ENCODE measurements at places on chromosomes 4 and X. TPM values are rescaled to one million over a fixed set of nuclear protein-coding genes. Genes with fewer than 3 reads are reported as not detected.

DNA sequence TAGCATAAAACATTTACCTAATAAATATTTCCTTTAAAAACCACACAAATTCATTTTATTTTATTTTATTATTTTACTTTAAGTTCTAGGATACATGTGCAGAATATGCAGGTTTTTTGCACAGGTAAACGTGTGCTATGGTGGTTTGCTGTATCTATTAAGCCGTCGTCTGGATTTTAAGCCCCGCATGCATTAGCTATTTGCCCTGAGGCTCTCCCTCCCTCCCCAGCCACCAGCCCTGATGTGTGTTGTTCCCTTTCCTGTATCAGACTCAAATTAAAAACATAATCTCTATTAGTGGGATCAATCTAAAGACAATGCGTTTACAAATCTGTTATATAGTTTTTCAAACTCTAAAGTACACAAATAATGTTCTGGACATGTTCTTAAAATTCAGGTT is 1.2 kb upstream of the HTN3 start:
- H3K27ac ChIP-seq: no peak overlapping the region
- no peaks in the 10 kb centered on the region for H3K36me3 ChIP-seq
- no peak for DNase-seq
- H3K4me3 ChIP-seq: no peak overlapping the region

GRCh38 chr4:146548443-146548842 is 26.7 kb upstream of the SLC10A7 start:
- H3K36me3 ChIP-seq: no peaks in the 10 kb centered on the region
- H3K4me3 ChIP-seq: no peak overlapping the region
- DNase-seq: no peak
- peaks cover 13% of the 10 kb centered on the region for H3K27me3 ChIP-seq
- H3K27ac ChIP-seq: no peak overlapping the region

The FAM9B gene
- total RNA-seq: not detected

DNA sequence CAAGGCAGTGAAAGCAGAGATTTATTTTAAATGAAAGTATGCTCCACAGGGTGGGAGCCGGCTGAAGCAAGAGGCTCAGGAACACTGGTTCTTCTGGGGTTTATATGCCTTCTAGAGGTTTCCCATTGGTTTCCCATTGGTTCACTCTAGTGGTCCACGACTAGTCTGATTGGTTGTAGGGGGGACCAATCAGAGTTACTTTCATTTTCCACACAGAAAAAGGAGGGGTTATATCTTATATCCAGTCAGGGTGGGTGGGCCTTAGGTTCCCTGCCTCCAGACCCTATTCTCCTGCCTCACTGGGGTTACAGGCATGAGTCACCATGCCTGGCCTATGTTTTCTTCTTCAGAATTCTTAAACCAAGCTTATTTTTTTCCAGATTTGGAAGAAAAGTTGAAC is 101.6 kb downstream of the KLHL8 start:
- peak overlapping the region; percentile 59 for H3K27ac ChIP-seq
- no peak overlapping the region for H3K4me3 ChIP-seq
- peaks cover 22% of the 10 kb centered on the region for H3K4me1 ChIP-seq
- H3K36me3 ChIP-seq: peaks cover 21% of the 10 kb centered on the region

DNA sequence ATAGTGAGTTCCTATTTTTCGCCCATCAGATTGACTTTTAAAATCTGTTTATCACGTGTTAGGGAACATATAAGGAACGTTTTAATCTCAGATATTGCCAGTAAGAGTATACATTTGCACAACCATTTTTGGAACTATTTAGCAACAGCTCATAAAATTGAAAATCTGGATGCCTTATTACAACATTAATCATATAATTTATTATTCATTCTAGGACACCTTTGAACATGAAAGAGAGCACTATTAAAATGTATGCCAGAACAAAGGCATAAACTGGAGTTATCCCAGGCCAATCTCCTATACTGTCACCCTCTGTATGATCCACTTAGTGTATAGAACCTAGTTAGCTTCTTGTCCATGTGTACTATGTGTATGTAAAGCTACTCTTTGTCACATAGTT is 579.0 kb upstream of the MAGEB2 start:
- H3K27me3 ChIP-seq: no peaks in the 10 kb centered on the region
- H3K4me1 ChIP-seq: no peaks in the 10 kb centered on the region
- no peak overlapping the region for H3K4me3 ChIP-seq
- DNase-seq: no peak

- H3K4me3 ChIP-seq: no peak overlapping the region
- no peaks in the 10 kb centered on the region for H3K4me1 ChIP-seq
- no peaks in the 10 kb centered on the region for H3K36me3 ChIP-seq
- H3K27ac ChIP-seq: no peak overlapping the region
- no peak for DNase-seq
Observed at GRCh38 chr4:9825049-9825448, 43.6 kb downstream of the DRD5 start.

DNA sequence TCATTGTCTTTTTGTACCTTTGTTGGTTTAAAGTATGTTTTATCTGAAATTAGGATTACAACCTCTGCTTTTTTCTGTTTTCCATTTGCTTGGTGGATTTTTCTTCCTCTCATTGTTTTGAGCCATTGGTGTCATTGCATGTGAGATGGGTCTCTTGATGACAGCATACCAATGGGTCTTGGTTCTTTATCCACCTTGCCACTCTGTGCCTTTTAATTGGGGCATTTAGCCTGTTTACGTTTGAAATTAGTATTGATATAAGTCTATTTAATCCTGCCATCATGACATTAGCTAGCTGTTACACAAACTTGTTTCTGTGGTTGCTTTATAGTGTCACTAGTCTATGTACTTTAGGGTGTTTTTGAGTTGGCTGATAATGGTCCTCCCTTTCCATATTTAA is 145.7 kb downstream of the GUCY2F start:
- H3K27me3 ChIP-seq: no peaks in the 10 kb centered on the region
- H3K36me3 ChIP-seq: no peaks in the 10 kb centered on the region
- H3K4me3 ChIP-seq: no peak overlapping the region
- H3K27ac ChIP-seq: no peak overlapping the region

The NR3C2 gene
- 0.07 TPM for total RNA-seq

The ERCC6L gene
- 6.1 TPM for total RNA-seq

The SEPSECS gene
- 4.9 TPM for total RNA-seq
